ENCODE measurements at places on chromosomes 4 and X.

DNA sequence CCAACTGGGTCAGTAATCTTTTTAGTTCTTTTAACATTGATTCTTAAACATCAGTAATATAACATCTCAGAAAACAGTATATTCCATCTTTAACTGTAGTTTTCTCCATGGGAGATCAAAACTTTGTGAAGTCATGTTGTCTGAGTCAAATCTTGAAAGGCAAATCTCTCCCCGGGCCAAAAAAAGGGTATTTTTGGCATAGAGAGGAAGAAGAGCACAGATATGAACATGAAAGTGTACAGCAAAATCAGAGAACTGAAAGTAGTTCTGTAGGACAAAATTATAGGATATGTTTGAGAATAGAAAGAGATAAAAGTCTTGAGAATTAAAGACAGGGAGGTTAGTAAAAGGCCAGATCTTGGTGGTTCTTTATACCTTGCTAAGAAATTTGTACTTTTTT, 176.4 kb upstream of the GYPA start:
- DNase-seq: no peak

- DNase-seq: no peak
Observed at GRCh38 chrX:68842351-68842750, 13.5 kb downstream of the EFNB1 start.

DNA sequence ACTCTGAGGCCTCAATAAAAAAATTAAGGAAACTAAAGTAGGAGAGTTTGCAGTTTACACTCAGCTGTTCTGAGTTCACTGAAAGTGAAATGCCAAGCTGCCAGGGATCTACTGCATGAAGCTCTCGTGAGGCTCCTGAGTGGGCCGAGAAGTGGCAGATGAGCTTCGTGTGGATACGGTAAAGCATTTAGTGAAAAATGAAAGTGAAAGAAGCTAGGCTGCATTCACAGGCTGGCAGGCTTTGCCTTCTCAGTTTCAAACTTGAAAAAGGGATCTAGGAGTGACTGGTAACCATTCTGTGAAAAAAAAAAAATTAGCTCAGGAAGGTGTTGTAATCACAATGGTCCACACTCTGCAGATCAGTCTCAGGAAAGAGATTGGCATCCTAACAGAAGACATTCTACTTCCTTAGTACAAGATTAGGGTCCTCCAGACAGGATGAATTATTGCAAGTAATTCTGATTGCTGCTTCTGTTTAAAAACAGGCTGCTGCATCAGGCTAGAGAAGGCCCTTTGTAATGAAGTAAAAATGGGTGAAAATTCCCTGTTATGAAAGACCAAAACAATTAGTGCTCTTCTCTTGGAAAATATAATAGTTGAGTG, 679.9 kb downstream of the RPA4 start:
- DNase-seq: peak; percentile 67

- DNase-seq: no peak
Observed at GRCh38 chr4:152015597-152016302, 254.9 kb upstream of the GATB start.

- no peak for DNase-seq
Observed at GRCh38 chrX:134693644-134694043, 35.4 kb upstream of the PLAC1 start.

GRCh38 chrX:128517691-128518090, 465.5 kb upstream of the ACTRT1 start:
- no peak for DNase-seq

Data from kidney tubule cell (primary cell).